ENCODE measurements at places on chromosomes 5 and 9.

- DNase-seq, result peak; percentile 60
Observed at GRCh38 chr9:127311239-127311741, 46.7 kb downstream of the GARNL3 start.

- no peak for DNase-seq
Observed at GRCh38 chr5:44546286-44546685, 157.1 kb upstream of the FGF10 start.

DNA sequence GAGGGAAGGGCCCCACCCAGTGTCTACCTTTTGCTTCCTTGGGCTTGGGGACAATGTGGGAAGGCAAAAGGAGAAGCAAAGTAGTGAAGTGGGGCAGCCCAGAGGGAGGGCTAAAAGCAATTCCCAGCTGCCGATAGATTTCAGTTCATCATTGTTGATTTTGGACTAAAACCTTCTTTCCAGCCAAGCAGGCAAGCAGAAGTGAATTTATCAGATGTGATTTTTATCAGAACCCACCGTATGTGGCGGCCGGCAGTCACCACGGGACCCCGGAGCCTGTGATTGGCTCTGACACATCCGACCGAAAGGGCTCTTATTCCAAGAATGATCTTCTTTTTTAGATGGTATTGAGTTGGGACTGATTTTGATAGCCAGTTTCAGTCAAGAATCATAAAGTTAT, 559.9 kb downstream of the PSAT1 start:
- no peak for DNase-seq

DNA sequence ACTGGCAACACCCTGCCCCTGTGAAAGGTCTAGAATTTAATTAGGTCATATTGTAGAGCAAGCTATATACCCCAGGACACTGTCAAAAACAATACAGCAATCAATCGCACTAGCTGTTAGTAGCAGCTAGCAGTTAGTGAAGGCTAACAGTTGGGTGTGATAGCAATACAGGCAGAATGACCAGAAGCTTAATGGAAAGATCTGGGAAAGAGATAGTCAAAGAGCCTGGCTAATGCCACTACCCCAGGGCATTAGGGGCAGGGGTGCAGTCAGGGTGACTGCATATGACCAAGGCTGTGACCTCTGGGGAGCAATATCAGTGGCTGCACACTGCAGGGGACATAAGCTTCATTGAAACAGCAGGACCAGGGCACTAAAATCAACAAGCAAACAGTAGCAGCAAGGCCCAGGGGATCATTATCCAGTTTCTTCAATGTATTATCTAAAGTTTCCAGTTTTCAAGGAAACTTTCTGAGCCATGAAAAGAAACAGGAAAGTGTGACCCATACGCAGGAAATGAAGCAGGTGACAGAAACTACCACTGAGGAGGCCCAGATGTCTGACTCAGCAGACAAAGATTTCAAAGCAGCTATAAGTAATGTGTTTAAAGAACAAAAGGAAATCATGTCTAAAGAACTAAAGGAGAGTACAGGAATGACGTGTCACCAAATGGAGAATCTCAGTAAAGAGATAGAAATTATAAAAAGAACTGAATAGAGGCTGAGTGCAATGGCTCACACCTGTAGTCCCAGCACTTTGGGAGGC, 82.4 kb downstream of the ZNF354C start:
- DNase-seq, result no peak

- DNase-seq, result no peak
Observed at GRCh38 chr9:92440751-92441046, 16.4 kb upstream of the OMD start.

- no peak for DNase-seq
Observed at GRCh38 chr9:73183917-73184861, 32.5 kb downstream of the ANXA1 start.

- no peak for DNase-seq
Observed at GRCh38 chr5:18010053-18010452, 375.8 kb downstream of the TAF11L14 start.

- DNase-seq, result no peak
Observed at GRCh38 chr5:129410488-129410887, 49.6 kb upstream of the ADAMTS19 start.
